ENCODE measurements at places on chromosomes 4 and X. TPM values are rescaled to one million over a fixed set of nuclear protein-coding genes. Genes with fewer than 3 reads are reported as not detected.

DNA sequence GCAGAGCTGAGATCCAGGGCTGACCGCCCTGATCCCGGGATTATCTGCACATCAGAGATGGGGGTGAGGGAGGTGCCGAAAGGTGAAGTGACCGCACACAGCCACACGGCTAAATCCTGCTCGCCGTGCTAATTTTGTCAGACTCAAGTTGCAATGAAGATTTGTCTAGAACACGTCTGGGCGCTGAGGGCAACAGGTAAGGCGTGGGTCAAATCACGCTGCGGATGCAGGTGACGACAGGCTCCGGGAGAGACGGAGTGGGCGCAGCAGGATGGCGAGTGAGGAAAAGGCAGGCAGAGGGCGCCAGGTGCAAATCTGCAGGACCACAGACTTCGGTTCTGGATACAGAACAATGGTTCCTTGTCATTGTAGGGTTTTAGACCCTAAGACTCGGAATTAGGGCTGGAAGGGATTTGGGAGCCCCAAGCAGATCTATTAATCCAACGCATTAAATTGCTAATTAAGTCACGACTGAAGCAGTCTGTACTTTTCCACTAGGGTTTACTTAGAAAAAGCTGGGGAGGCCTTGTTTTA is 1.9 kb upstream of the TBC1D14 start:
- H3K36me3 ChIP-seq, result no peaks in the 10 kb centered on the region
- no peaks in the 10 kb centered on the region for H3K27me3 ChIP-seq
- H3K4me3 ChIP-seq, result no peak overlapping the region
- H3K4me1 ChIP-seq, result no peaks in the 10 kb centered on the region

DNA sequence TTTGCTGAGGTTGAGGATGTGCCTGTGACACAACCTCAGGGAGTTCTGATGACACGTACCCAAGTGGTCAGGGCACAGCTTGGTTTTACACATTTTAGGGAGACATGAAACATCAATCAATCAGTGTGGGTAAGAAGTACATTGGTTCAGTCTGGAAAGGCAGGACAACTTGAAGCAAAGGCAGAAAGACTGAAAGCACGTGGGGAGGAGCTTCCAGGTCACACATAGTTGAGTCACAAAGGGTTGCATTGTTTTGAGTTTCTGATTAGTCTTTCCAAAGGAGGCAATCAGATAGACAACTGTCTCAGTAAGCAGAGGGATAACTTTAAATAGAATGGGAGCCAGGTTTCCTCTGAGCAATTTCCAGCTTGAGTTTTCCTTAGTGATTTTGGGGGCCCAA is 1910.0 kb upstream of the AGA start:
- no peak overlapping the region for H3K4me3 ChIP-seq
- H3K36me3 ChIP-seq, result no peaks in the 10 kb centered on the region
- no peak overlapping the region for H3K27ac ChIP-seq

- DNase-seq, result no peak
- no peak overlapping the region for H3K4me3 ChIP-seq
- H3K4me1 ChIP-seq, result no peaks in the 10 kb centered on the region
Observed at GRCh38 chr4:57911203-57911602, 801.0 kb upstream of the IGFBP7 start.

GRCh38 chrX:131979116-131979515 is 44.0 kb upstream of the STK26 start:
- no peak overlapping the region for H3K4me3 ChIP-seq
- no peak for DNase-seq
- no peak overlapping the region for H3K27ac ChIP-seq
- H3K4me1 ChIP-seq, result no peaks in the 10 kb centered on the region

Gene FABP2
- not detected for total RNA-seq

DNA sequence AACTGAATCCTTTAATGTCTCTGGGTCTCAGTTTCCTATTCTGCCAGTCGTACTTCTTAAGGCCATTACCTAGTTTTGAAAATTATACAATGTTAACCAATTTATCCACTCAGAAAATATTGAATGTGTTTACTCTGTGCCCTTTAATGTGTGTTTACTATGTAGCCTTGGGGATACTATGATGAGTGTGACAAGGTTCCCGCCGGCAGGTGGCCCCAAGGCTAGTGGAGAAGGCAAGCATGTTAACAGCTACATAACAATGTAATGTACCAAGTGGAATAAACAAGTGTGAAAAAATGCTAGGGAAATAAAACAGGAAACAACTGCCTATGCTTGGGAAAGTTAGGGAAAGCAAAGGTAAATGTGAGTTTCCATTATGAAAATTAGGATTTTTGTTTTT is 187.3 kb upstream of the MBNL3 start:
- H3K4me3 ChIP-seq, result no peak overlapping the region
- no peak for DNase-seq
- no peaks in the 10 kb centered on the region for H3K36me3 ChIP-seq
- H3K27ac ChIP-seq, result no peak overlapping the region

GRCh38 chr4:112994732-112995464 is 54.6 kb upstream of the ANK2 start:
- H3K36me3 ChIP-seq, result no peaks in the 10 kb centered on the region
- DNase-seq, result no peak
- H3K4me1 ChIP-seq, result no peaks in the 10 kb centered on the region
- no peak overlapping the region for H3K4me3 ChIP-seq

Gene USP17L21
- not detected for total RNA-seq

Gene OSTC
- 67.2 TPM for total RNA-seq
